Fibroblast of skin of back (primary cell): ENCODE measurements at places on chromosomes 16 and 17.

DNA sequence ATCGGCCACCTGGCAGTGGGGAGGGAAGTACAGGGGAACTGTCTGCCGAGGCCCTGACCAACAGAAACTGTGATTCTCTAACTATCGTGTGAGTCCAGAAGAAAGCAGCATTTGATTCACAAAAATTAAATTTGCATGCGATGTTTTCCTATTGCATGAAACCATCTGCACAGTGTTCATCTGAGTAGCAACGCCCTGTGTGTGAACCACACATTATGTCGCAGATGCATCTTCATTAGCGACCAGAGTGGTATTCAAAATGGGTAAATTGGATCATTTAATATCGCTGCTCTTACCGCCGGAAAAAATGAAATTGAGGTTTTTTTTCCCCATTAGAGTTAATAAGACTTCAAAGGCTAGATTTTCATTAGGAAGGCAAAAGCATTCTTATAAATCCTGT lies 260.6 kb downstream of the ABCC12 start:
- no peak for DNase-seq

DNA sequence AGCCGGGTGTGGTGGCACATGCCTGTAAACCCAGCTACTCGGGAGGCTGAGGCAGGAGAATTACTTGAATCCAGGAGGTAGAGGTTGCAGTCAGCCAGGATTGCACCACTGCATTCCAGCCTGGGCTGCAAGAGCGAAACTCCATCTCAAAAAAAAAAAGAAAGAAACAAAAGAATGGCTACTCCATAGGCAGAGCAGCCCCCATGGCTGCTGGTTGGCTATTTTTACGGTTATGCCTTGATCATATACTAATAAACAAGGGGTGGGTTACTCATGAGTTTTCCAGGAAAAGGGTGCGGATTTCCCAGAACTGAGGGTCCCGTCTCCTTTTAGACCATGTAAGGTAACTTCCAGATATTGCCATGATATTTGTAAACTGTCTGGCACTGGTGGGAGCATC lies 76.2 kb upstream of the TMEM97 start:
- no peak for DNase-seq

GRCh38 chr17:41003926-41004325 lies 4.2 kb upstream of the KRTAP3-2 start:
- no peak for DNase-seq

DNA sequence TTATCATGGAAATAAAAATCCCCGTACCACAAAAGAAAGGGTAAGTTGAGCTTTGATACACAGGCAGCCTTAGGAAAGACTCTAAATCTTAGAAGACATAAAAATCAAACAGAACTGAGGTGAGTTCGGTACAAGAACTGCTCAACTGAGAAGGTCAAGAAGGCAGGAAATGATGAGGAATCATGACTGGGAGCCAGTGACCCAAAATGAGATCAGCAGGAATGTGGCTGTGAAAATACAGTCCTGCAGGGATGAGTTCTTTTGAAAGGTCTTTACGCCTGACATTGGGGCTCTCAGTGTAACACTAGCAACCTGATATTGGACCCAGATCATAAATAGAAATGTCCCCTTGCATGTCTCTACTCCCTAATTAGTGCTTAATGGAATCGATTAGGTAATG lies 56.3 kb upstream of the CDH11 start:
- DNase-seq: peak; percentile 72

GRCh38 chr17:40857535-40857934 lies 9.5 kb downstream of the KRT12 start:
- peak; percentile 77 for DNase-seq

GRCh38 chr17:31401456-31402254 lies 10.2 kb downstream of the RAB11FIP4 start:
- DNase-seq: no peak

GRCh38 chr17:79590523-79590860 lies 20.4 kb downstream of the RBFOX3 start:
- DNase-seq: no peak

DNA sequence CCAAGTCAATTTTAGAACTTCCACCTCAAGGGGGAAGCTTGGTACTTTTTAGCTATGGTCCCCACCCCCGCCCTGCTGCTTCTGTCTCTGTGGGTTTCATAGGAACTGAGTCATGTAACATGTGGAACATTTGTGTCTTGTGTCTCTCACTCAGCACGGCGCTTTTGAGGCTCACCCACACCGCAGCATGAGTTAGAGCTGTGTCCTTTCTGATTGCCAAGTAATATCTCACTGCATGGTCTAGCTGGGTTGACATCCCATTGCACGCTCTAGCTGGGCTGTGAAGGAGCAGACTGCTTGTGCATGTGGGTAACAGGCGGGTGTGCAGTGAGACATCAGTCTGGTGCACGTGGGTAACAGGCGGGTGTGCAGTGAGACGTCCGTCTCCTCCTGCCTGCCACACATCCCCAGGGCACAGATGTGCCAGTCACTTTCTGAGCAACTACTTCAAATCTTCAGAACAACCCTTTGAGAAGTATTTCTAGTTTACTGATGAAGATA lies 26.4 kb upstream of the SLC7A5 start:
- peak; percentile 78 for DNase-seq

- no peak for DNase-seq
These were observed 257.1 kb downstream of the BCAS3 start for GRCh38 chr17:60934723-60935122.

DNA sequence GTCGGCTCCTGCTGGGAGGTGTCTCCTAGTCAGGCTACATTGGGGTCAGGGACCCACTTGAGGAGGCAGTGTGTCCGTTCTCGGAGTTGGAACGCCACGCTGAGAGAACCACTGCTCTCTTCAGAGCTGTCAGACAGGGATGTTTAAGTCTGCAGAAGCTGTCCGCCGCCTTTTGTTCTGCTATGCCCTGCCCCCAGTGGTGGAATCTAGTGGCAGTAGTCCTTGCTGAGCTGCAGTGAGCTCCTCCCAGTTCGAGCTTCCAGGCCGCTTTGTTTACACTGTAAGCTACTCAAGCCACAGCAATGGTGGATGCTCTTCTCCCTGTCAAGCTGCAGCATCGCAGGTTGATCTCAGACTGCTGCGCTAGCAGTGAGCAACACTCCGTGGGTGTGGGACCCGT lies 36.0 kb downstream of the ITFG1 start:
- DNase-seq: no peak

- no peak for DNase-seq
These were observed 968 bp upstream of the PRKAR1A start for GRCh38 chr17:68511254-68511670.
